Type B pancreatic cell (in vitro differentiated cells): ENCODE measurements at places on chromosomes 3 and 15. TPM values are rescaled to one million over a fixed set of nuclear protein-coding genes. Genes with fewer than 3 reads are reported as not detected.
A peak's percentile ranks its signal among the peaks of the same experiment; 100 is the strongest.

The ELL3 gene
- total RNA-seq = 4.1 and 9.8 TPM in 2 replicates

DNA sequence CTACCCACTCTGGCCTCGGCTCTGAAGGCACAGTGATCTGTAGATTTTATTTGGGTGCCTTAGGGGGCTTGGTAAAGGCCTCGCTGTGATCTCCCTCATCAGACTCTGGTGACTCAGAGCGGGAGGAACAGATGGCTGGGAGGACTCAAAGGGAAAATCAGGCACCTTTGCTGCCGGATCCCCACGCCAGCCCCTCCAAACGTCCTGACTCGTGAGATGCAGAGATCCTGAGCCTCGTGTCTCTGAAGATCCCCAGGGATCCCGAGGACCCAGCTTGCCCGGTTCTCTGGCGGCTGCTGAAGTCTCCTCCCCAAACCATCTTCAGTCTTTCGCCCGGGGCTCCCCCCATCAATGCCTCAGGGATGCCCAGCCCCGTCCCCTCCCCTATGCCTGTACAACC, 32.8 kb downstream of the MUC20 start:
- DNase-seq = no peak

The TRIM42 gene
- not detected in 2 replicates for total RNA-seq

GRCh38 chr15:81914734-81915256, 131.0 kb downstream of the MEX3B start:
- DNase-seq = no peak

DNA sequence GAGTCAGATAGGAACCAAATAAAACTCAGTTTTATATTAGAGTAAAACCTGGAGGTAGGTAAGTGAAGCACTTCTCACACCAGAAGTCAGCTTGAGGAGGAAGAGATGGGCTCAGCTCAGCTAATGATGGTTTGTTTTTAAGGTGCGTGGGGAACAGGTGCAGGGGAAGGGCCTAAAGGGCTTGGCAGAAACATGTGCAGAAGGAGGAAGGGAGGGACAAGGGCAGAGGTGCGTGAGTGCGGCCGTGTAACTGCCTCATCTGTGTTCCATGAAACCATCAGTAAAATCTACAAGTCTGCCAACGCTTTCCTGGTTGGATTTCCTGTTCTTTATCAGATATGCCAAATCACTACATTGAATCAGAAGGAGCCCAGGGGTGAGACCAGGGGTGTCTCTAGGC, 19.9 kb downstream of the FYCO1 start:
- DNase-seq = no peak

GRCh38 chr15:89457086-89457485, 39.3 kb downstream of the RHCG start:
- no peak for DNase-seq

- peak; percentile 47 for DNase-seq
Observed at GRCh38 chr3:13886593-13887129, 6.8 kb upstream of the WNT7A start.

The DPPA2 gene
- 0.36 TPM in 1 of 2 replicates, not detected in the other for total RNA-seq

DNA sequence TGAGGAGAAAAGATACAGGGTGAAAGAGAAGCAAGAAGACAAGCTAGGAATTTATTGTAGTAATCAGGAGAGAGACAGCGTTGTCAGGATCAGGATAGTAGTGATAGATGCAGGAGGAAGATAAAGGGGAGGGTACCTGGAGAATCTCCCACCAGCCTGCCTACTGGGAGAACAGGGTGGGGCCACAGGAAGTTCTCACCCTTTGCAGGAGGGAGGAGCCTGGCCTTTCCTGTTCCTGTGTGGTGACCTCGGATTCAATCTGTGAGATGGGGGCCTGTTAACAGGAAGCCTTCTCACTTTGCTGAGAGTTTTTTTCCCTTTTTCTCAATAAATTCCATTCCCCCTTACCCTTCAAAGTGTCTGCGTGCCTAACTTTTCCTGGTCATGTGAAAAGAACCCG, 37.6 kb downstream of the GMPS start:
- DNase-seq = no peak

DNA sequence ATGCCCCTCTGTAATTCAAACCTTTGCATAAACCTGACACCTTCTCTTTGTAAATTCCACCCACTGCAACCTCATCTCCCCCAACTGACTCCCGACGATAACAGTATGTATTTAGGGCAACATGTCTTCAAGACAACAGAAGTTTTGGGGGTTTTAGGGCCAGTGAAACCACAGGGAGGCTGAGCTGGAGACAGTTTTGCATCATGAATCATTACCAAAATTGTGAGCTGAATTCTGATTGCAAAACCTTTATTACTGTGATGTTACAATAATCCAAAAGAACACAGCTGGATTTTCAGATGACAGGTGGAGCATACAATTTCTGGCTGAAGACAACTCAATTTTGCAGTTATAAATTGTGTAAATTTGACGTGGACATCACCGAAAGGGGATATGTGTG, 281.3 kb upstream of the TTC14 start:
- DNase-seq = no peak

- DNase-seq = no peak
Observed at GRCh38 chr3:46667061-46667621, 26.3 kb downstream of the ALS2CL start.

GRCh38 chr3:54056521-54056920, 65.8 kb upstream of the CACNA2D3 start:
- no peak for DNase-seq

DNA sequence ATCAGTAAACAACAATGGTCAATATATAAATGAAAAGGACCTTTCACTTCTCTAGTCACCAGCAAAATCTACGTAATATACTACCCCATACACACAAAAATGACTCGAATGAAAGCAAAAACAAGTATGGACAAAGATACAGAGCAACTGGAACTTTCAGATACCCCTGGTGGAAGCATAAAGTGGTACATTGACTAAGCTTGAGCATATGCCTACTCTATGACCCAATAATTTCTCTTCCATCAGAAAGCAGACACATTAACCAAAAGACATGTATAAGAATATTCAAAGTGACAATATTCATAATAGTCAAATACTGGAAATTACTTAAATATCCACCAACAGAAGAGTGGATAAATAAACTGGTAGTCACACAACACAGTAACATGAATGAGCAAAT, 86.0 kb downstream of the EFL1 start:
- DNase-seq = no peak

DNA sequence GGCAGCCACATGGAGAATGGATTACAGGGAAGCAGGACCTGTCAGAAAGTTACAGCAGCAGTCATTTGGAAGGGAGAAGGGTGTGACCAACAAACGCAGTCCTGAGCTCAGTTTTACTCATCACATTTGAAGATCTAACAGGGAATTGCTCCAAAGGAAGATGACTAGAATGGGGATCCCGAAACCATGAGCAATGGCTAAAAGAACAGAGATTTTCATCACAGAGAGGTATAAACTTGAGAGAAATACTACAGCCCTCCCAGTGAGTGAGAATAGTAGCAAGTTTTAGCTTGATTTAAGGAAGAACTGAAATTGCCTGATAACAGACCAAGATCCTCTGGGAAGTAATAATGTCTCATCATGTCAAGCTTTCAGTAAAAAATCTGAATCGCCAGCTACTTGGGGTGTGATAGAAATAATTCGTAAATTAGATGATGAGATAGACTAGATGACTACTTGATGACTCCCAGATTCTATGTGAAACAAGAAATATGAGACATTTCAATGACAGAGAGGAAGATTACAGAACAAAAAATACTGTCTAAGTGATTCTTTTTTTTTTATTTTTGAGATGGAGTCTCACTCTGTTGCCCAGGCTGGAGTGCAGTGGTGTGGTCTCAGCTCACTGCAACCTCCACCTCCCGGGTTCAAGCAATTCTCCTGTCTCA, 16.9 kb downstream of the CD47 start:
- DNase-seq = no peak

The MED12L gene
- 3.2 and 6.4 TPM in 2 replicates for total RNA-seq

- DNase-seq = no peak
Observed at GRCh38 chr3:66248641-66249040, 27.8 kb downstream of the SLC25A26 start.

GRCh38 chr15:48318131-48318530, 13.1 kb upstream of the DUT start:
- no peak for DNase-seq

DNA sequence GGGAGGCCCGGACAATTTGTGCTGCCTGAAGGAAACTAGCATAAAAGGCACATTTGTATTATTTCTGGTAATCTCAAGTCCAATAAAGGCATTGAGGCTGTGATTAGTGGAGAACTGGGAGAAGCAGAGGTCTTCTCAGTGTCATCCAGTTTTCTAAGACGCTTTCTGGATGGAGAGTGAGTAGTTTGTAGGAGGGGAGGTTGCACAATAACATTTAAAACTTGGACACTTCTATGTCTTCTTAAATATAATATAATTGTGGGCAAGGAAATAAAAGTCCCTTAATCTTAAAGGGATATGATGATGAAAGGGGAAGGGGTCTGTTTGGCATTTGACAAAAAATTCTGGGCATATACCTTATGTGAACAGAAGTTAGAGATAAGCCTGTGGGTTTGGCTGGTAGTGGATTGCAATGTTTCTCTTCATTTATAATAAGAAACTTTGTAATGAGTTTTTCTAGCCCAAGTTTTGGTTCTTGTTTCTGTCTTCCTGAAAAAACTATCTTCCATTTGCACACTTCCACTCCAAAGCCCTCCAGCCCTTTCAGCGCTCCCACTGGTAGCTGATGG, 291.6 kb upstream of the TGFBR2 start:
- no peak for DNase-seq

DNA sequence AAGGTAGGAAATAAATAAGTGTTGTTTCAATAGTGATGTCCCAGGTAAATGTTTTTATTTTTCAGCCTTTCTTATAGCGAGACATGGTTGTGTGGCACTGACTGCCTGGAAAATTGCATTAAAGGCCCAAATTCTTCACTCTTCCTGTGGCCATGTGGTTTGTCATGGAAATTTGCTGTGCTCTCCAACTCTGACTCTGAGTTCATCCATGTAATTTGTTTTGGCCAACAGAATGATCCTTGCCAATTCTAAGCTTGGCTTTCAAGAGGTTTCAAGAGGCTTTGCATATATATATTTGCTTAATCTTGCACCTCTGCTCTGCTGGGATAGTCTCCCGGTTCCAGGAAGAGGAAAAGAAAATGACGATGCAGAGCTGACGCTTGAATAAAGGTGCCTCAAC, 107.5 kb upstream of the ARHGEF26 start:
- no peak for DNase-seq

- DNase-seq = no peak
Observed at GRCh38 chr3:130433306-130433705, 83.7 kb upstream of the COL6A6 start.

DNA sequence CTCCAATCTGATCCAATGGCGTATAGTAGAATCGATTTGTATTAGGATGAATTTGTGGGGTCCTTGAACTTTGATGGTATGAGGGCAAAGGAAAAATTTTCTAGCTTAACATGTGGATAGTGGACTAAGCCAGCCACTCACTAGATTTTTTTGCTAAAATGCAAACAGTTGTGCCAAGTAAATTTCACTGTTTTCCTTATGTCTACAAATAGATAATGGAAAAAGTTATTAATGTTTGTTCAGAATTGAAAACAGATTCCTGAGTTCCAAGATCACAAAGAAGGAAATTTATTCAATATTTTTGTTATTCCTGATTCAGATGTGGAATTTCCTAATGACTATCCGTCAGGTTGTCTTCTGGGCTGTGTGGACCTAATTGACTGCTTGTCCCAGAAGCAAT, 35.2 kb upstream of the ZNF609 start:
- DNase-seq = no peak

DNA sequence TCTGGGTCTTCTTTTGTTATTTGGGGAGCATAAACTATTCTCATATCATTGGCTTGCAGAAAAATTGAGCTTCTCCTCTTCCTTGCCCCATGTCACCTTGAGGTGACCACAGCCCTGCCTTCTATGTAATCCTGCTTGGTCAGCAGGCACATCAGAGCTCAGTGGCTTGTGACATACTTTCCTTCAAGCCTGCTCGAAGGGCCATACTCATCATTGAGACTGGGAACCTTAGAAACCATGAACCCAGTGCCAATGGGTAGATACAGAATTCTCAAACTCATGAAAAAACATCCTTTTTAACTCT, 3.7 kb upstream of the CCR2 start:
- no peak for DNase-seq

DNA sequence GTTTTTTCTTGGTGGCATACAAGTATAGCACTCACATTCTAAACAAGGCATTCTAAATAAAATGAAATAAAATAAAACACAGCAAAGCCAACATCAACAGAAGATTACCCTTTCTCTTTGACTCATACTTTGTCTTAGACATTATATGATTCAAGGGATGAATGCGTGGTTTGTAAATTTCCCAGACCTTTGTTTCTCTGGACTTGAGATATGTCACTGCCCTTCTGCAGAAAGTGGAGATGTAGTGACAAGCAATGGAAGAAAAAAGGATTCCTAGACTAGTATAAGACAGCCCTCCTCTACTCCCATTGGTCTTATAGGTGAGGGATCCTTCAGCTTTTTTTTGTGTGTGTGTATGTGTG, 22.4 kb downstream of the NANOGP8 start:
- no peak for DNase-seq

DNA sequence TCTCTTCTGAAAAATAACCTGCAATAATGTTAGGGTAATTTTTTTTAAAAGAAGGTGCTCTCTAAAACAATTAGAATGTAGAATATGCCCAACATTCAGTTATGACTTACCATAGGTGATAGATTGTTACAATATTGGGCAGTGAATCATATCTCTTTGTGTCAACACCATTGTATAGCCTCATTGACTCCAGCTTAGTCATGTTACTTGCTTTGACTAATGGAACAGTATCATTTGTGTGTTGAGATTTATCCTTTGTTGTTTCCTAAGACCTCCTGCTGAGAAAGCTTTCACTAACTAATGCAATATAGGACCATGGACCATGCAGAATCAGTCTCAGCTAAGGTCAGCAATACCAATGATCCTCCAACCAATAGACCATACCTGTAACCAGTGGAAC, 1106.4 kb downstream of the SI start:
- no peak for DNase-seq

DNA sequence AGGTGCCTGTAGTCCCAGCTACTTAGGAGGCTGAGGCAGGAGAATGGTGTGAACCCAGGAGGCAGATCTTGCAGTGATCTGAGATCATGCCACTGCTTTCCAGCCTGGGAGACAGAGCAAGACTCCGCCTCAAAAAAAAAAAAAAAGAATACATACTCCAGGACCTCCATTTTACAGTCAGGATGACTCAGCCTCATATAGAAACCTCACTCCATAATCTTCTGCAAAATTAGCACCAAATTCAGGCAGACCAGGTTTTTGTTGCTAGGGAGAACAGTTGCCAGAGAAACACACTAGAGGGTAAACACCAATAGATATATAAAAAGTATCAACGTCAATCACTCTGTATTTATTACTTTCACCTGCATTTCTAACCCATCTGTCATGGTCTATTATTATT, 28.3 kb upstream of the AP3B2 start:
- DNase-seq = no peak
